ENCODE measurements at places on chromosomes 1 and 21. TPM values are rescaled to one million over a fixed set of nuclear protein-coding genes. Genes with fewer than 3 reads are reported as not detected.

The MSH4 gene
- 0.65 TPM for total RNA-seq

GRCh38 chr21:17514124-17514845 is 1.4 kb downstream of the CXADR start:
- H3K27ac ChIP-seq, result peak overlapping the region; percentile 86
- no peak for DNase-seq
- peaks cover 25% of the 10 kb centered on the region for H3K4me1 ChIP-seq
- peak overlapping the region; percentile 66 for H3K4me3 ChIP-seq
- H3K36me3 ChIP-seq, result no peaks in the 10 kb centered on the region

GRCh38 chr1:109250454-109251276 is 1.3 kb downstream of the CELSR2 start:
- H3K4me1 ChIP-seq, result peaks cover 31% of the 10 kb centered on the region
- H3K36me3 ChIP-seq, result no peaks in the 10 kb centered on the region
- peaks cover 6% of the 10 kb centered on the region for H3K27me3 ChIP-seq
- DNase-seq, result no peak
- no peak overlapping the region for H3K27ac ChIP-seq
- peak overlapping the region; percentile 59 for H3K4me3 ChIP-seq

GRCh38 chr1:201516511-201517127 is 9.7 kb upstream of the CSRP1 start:
- H3K27ac ChIP-seq, result no peak overlapping the region
- DNase-seq, result no peak
- peaks cover 17% of the 10 kb centered on the region for H3K4me1 ChIP-seq
- no peaks in the 10 kb centered on the region for H3K27me3 ChIP-seq
- H3K36me3 ChIP-seq, result no peaks in the 10 kb centered on the region
- H3K4me3 ChIP-seq, result no peak overlapping the region
